ENCODE measurements at places on chromosomes 6 and 20.

GRCh38 chr6:169048865-169049205 is 204.8 kb downstream of the THBS2 start:
- no peak for DNase-seq

DNA sequence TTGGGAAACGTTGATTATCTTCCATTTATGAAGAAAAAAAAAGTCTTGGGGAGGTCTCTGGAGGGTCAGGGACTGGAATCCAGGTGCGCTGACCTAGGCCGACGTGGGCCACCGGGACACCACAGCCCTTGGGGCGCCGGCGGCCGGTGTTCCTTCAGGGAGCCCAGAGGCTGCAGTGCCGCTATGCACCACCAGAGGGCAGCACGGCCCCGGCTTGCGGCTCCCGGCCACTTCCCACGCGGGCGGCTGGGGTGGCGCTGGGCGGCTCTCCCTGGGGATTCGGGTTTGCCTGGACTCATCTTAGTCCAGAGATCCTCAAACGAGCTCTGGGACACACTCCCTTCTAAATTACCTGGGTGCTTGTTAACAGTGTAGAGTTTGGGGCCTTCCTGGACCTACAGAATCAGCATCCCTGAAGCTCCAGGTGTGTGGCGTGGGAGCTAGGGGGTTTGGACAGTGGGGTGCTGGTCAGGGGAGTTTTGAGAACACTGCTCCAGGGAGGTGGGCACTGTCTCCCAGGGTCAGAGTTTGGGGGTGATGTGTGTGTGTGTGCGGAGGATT is 23.0 kb upstream of the GTSF1L start:
- no peak for DNase-seq

DNA sequence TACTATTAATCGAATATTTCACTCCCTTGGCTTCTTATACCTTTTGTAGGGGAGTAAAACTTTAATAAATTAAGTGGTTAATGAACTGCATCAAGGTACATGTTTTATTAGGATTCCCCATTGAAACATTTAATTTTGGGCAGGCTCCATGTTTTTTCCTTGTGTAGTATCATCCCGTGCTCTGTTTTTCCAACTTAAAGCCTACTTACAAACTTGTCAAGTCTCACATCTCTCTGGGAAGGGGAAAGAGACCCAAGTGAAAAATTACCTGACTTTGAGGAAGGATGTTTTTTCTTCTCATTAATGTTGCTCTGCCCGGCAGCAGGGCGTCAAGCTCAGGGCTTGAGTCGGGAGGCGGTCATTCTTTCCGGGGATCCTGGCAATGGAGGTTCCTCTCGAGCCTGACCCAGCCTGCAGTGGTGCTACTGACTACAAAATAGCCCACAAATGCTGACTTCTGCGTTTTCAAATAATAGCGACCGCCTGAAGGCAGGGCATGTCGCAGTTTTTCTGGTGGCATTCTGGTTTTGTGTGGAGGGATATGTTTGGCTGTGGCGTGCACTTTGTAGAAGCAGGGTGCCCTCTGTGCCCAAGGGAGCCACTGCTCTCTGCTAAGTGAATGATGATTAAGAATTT is 2.4 kb downstream of the DSP start:
- DNase-seq, result no peak

DNA sequence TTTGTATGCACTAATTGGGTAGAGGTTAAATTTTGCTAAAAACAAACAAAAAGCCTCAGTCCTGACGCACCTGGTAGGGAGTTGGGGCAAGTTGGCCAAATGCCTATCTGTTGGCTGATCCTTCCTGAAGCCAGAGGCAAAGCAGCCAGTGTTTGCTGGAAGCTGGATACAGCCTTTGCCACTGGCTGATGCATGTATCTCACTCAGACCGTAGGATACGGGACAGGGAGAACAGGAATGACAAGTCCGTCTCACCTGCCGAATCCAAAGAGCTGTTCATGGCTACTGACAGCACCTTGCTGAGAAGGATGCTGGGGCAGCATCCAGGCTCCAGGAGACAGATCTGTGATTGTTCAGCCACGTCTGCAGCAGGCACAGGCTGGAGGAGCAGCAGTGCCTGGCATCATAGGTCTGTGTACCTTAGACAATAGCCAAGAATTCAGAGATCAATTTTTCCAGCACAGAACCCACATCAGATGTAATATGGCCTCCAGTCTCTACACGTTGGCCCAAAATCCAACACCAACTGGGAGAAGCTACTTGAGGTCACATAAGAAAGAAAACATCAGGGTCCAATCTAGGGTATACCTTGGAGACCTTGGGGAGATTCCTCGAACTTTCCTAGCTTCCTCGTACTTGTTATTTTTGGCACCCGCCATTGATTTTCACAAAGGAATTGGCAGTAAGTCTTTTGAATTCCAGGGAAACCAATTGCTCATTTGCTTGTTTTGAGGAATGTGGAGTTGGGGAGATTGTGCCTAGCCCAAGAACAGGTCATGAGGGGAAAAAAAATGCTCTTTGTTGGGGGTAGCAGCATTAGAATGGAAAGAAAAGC is 108.5 kb upstream of the ARMC2 start:
- DNase-seq, result no peak

DNA sequence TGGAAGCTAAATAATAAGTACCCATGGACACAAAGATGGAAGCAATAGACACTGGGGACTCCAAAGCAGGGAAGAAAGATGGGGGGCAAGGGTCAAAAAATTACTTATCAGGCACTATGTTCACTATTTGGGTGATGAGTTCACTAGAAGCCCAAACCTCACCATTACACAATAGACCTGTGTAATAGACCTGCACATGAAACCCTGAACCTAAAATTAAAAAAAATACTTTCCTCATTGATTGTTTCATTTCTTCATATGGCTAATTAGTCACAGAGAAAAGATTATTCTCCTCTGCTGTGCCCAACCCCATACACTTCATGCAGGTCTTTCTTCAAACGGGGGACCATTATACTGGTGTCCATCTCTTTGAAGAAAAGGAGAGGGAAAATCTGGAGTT is 213.0 kb upstream of the DTNBP1 start:
- DNase-seq, result no peak

- DNase-seq, result no peak
Observed at GRCh38 chr6:108788416-108788815, 59.8 kb upstream of the ARMC2 start.

GRCh38 chr6:21596949-21597682 is 3.6 kb downstream of the SOX4 start:
- no peak for DNase-seq

Data from cortex of kidney (tissue), 1 donor.